ENCODE measurements at places on chromosomes 4 and X.

GRCh38 chrX:103201041-103201440, 13.9 kb upstream of the BEX4 start:
- no peak for DNase-seq

- no peak for DNase-seq
Measured at GRCh38 chr4:111712093-111712677, 433.1 kb upstream of the FAM241A start.

DNA sequence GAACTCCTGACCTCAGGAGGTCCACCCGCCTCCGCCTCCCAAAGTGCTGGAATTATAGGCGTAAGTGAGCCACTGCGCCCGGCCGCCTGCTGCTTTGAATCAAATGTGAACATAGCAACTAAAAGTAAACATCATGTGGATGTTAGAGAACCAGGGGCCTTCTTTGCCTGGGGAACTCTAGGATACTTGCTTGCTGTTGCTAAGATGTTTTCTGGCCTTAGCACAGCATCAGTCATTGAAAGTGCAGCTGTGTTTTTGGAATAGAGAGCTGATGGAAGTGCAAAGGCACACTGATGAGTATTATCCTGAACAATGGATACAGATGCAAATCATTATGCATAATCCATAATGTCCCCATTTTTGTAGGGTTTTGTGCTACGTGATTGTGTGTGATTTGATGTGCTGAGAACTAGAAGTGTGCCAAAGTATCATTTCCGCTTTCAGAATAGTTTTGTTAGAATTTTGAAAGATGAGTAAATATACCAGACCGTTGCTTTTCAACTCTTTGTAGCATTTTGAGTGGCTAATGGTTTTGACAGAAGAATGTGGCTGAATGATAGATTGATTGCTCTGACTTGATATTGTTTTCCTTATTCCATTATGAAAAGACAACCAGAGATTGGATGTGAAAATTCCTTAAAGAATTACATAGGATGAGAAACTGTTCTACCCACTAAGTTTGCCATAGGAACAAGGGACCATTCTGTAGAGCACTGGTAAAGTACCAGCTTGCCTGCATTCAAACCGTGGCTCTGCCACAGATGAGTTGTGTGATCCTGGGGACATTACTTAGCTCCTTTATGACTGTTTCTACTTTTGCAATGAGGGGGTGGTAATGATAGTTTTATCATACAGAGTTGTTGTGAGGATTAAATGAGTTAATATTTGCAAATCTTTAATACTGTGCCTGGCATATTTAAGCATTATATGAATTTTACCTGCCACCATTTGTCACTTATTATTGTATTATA, 74.7 kb downstream of the REPS2 start:
- DNase-seq: no peak

DNA sequence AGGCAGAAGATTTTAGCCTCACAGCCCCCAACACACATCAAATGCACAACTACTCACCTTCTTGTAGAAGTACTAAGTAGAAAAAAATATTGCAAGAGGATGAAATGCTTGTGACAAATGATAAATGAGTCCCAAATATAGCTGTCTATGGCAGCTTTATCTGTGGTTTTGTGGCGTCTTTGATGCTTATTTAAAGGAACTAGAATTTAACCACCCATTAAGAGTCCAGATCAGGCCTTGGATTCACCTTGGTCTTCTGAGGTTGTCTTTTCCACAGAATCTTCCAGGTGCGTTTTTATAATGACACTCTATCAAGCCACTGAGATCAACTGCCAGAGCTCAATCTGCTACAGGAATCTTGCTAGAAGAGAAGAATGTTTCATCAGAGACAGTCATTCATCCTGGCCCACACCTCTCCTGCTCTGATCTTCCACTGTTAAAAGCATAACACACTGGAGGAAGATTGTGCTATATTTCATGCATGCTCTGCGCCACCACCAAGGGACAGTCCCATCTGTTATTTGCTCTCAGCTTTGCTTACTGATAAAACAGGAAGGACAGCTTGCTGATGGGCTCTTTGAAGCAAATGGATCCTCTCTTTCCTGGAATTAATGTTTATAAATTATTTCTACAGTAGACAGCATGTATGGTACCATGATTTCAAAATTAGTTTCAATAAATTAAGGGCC, 144.1 kb downstream of the SLC7A11 start:
- no peak for DNase-seq

DNA sequence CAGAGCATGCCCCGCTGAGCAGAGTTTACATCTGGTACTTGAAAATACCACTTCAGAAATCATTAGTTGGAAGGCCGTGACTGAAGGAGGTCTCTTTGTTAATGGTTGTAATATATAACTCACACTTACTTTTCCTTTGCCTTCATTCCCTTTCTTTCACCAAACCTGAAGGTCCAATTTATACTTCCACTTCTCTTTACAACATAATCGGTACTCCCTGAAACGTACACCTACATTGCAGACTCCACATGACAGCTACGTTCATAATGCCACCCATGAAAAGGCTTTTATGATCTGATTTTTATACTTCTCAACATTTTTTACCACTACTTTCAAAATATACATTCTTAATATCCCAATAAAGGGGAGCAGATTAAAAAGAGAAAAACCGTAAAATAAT, 298.7 kb downstream of the C4orf33 start:
- no peak for DNase-seq

- no peak for DNase-seq
Measured at GRCh38 chr4:84895283-84895682, 71.2 kb downstream of the WDFY3 start.

DNA sequence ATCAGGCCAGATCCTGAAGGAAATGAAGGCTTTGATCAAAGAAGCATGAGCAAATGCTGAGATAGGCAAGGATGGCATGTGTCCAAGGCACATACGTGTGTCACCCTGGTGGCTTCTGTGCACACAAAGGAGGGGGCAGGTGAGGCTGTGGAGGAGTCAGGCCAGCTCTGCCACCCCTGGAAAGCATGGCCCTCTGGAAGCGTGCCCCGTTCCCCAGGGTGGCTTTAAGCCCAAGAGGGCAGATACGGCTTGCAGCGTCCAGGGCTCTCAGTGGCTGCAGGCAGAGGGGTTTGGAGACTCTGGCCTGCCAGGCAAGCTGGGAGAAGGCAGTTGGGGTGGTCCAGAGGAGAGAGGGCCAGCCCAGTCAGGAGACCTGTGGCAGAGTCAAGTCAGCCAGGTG, 25.6 kb downstream of the PNMA6E start:
- no peak for DNase-seq

DNA sequence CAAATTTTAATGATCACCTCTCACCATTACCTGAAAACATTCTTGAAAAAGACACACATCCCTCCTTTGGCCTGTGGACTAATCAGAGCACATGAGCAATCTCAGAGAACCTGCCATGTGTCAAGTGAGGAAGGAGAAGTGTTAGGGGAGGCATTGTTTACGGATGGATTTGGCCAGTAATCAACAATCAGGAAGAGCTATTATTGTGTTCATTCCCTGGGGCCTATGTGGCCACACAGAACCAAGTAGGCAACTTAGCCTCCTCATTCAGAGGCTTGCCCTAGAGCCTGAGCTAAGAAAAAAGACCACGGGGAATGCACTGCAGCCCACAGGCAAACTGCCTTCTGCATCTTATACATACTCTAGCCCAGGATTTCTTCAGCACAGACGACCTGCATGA, 40.6 kb upstream of the DOCK11 start:
- DNase-seq: no peak

GRCh38 chr4:95190751-95191436, 357.9 kb downstream of the UNC5C start:
- DNase-seq: no peak

DNA sequence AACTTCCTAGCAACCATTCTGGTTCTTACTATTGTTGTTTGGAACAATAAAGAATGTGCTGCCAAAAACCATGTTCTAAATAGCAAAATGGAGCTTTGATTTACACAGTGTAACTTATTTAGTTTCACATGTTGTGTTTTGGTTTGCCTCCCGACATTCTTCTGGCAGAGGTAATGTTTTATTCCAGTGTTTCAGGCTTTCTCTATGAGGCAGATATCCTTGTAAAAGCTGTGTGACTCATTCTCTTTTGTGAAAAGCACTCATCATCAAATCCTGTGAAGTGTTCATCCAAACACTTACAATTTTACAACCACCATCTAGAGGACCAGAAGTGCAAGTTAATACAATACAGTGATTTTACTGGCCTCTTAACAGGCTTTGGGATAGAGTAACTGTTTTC, 219.0 kb upstream of the GIMD1 start:
- DNase-seq: no peak

GRCh38 chr4:88799900-88800299, 102.3 kb upstream of the NAP1L5 start:
- no peak for DNase-seq

GRCh38 chr4:181261279-181261678, 981.9 kb upstream of the TENM3 start:
- no peak for DNase-seq

DNA sequence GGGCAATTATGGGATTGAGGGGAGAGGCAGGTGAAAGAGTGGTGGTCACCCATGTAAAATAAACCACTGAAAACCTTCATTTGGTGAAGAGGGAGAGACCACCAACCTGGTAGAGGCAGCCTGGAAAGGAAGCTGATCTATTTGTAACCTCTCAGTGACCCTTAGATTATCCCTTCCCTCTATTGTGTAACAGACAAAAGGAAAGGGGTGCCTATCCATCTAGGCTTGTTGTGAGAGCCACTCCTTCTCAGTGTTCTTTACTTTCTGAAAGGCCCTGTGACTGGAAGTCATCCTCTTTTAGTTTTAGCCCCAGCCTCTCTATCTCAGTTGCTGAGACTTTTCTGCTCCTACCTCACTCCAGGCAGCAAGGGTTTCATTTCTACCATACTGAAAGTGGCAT, 142.4 kb downstream of the TMEM164 start:
- DNase-seq: no peak
